ENCODE measurements at places on chromosomes 4 and X.

DNA sequence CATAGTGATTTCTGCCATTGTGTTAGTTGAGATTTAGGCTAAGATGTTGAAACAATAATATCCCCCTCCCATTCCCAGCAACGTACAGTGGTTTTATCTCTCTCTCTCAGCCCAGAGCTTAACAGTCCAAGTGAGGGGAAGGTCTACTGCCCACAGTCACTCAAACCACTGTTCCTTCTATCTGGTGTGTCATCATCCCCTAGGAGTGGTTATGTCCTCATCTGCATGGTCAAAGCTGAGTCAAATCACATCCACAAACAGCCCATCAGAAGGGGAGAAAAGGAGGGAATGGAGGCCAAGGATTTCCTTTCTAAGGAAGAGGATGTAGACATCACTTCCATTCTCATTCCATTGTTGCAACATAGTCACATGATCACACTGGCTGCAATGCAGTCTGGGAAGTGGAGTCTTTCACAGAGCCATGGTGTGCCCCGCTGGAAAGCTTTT is 42.8 kb upstream of the CHRNA9 start:
- peak; percentile 58 for DNase-seq

- DNase-seq: no peak
Observed at GRCh38 chr4:25914670-25915352, 791 bp downstream of the SMIM20 start.

- no peak for DNase-seq
Observed at GRCh38 chr4:67550451-67550850, 5.1 kb upstream of the CENPC start.

DNA sequence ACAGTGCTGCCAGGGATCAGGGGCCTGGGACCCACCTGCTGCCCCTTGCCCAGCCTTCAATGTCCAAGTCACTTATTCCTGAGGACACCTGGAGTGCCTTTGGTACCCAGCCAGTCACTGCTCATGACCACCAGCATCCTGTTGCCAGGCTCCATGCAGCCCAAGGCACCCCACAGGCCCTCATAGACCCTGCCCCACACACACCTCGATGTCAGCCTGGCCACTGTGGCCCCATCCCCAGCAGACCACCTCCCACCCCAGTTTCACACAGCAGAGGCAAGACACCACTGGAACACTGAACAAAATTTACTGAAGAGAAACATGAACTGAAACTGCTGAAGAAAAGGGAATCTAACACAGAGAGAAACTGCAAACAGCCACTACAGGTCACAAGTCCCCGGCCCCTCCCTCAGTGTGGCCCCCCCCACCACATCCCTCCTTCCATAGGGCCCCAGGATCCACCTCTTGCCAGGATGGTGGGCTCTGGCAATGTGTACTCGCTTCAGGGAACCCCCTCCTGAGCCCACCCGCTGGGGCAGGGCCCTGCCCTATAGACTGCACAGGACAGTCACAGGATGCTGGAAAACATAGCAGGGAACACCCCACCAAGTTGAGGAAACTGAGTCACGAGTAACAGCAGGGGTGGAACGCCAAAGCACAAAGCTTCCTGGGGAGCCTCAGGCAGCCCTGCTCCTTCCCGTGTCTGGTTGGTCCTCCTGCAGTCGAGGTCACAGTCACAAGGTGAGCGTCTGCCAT is 5.2 kb downstream of the PNMA5 start:
- DNase-seq: no peak

DNA sequence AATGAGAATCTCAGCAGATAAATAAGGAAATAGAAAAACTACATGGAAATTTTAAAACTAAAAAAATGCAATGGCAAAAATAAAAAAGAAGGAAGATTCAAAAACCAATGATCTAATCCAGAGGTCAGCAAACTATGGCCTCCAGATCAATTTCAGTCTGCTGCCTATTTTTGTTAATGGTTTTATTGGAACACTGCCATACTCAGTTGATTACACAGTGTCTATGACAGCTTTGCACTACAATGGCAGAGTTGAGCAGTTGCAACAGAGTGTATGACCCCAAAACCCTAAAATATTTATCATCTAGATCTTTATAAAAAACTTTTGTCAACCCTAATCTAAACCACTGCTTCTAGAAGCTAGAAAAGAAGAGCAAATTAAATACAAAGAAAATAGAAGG is 170.3 kb downstream of the RAB28 start:
- DNase-seq: no peak

GRCh38 chrX:18883961-18884765 is 99.8 kb downstream of the PHKA2 start:
- no peak for DNase-seq

GRCh38 chr4:137610960-137611359 is 78.7 kb upstream of the PCDH18 start:
- DNase-seq: peak; percentile 44

- no peak for DNase-seq
Observed at GRCh38 chr4:143036443-143036842, 148.3 kb upstream of the USP38 start.

DNA sequence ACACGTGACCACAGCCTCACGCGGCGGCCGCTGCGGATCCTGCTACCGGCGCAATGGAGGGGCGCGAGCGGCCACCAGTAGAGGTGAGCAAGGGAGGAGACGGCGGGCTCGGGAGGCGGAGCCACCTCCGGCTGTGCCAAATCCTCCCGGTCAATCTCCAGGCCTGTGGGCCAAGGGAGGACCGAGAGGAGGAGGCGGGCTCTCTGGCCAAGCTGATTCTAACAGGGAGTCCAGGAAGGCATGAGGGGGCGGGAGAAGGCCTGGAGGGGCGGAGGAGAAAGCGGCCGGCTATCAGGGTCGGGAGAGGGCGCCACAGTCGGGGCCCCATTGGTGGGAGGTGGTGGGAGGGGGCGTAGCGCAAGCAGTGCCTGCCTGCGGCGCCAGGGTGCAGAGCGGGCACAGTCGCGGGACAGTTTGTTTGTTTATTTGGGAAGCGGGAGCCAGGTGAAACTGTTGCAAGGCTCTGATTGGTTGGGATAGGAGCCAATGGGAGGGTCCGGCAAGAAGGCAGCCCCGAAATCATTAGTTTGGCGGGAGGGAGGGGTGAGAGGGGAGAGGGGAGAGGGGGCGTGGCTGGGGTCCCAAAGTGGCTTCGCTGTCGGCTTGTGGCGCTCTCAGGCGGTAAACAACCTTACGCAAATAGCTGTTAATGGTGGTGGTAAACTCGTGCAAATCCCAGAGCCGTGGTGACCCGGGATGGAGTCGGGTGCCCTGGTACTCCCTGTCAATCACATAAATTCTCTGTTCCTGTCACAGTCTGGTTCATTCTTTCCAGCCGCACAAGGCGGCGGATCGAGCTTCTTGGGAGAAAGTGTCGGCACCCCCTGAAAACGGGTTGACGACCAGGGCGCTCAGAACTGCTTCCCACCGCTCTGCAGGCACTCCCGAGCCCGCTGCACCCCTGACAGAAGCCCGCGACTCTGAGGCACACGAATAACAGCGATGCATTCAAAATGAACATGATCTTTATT is at the start of gene IRS4:
Gene IRS4 (minus strand): TSS at position 55 of the 971 bp plus-strand sequence.
- no peak for DNase-seq

DNA sequence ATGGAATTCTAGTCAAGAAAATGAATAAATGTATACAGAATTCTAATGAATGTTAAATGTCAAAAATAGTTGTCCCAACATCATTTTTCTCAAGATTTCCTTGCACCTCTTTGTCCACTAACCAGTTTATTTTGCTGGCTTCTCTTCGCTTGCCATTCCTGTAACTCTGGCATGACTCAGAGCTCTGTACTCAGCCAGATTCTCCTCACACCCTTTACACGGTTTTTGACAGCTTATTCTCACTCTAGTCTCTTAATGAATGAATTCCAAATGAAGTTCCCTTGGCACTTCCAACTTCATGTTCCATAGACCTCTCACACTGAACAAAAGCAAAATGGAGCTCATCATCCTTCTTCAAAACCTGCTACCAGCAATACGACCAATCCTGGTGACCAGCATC is 419.3 kb upstream of the SLIT2 start:
- DNase-seq: no peak

- DNase-seq: no peak
Observed at GRCh38 chr4:160562661-160563060, 1459.8 kb downstream of the RAPGEF2 start.

DNA sequence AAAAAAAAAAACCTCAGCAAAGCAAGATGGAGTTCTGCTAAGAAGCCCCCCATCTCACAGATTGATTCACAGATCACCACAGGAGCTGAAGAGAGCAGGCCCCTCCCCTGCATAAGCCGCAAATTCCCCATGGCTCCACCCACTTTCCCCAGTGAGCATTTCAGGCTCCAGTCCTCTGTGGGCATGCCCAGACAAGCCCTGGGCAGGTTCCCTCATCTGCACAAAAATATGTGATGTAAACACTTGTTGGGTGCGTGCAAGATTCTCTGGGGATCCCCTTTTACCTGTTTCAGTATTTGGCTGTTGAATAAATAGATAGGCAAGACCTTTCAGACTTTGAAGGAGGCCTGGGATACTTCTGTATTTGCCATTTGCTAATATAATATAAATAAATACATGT is 514.3 kb downstream of the PCDH7 start:
- no peak for DNase-seq

DNA sequence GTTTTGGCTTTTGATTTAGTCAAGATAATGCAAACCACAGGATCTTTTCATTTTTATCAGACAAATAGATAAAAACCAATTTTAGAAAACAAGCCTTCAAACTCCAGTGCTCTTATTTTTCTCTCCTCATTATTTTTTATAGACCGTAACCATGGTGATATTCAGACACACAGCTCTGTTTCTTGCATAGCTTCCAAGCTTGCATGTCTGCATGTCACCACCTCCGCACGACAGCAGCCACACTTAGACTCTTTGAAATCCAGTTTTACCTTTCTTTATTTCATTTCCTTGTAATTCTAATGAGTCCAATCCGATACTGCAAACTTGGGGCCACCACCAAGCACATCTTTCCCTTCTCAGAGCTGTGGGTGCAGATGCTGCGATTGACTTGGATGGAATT is 94.3 kb upstream of the GPM6A start:
- no peak for DNase-seq

DNA sequence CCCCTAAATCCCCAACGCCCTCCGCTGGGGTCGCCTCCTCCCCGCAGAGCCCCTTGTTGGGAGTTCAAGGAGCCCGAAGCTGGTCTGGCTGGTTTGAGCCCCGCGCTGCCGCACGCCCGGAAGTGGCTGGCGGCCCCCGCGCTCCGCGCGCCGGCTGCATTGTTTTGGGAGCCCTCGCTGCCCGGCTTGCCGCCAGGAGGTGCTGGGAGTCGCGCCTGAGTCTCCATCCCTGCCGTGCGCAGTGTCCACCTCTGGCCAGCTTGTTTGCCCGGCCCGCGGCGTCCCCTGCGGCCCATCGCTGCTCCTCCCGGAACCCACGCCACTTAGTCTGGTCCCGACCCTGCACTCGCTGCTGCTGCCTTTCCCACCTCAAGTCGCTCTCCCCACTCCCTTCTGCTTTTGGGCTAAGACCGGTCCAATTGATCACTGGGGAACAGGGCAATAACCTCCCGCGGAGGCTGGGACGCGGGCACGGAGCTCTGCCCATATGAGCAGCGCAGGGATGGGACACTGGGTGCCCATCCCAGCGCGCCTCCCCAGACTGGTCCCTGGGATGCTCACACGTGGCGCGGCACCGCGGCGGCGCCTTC is 2.2 kb upstream of the SFRP2 start:
- DNase-seq: peak; percentile 39

GRCh38 chrX:31962256-31962655 is 890.4 kb upstream of the FTHL17 start:
- DNase-seq: no peak

DNA sequence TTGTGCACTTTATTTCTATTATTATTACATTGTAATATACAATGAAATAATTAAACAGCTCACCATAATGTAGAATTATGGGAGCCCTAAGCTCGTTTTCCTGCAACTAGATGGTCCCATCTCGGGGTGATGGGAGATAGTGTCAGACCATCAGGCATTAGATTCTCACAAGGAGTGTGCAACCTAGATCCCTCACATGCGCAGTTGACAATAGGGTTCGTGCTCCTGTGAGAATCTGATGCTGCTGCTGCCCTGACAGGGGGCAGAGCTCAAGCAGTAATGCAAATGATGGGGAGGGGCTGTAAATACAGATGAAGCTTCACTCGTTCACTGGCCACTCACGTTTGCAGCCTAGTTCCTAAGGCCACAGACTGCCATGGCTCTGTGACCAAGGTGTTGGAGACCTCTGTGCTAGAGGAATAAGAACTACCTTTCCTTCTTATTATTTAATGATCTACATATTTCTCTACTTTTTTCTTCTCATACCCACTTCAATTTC is 492.9 kb upstream of the INTU start:
- DNase-seq: no peak

GRCh38 chr4:126071346-126072333 is 756.9 kb downstream of the FAT4 start:
- DNase-seq: peak; percentile 74

- peak; percentile 71 for DNase-seq
Observed at GRCh38 chr4:149120331-149121022, 678.3 kb upstream of the NR3C2 start.

DNA sequence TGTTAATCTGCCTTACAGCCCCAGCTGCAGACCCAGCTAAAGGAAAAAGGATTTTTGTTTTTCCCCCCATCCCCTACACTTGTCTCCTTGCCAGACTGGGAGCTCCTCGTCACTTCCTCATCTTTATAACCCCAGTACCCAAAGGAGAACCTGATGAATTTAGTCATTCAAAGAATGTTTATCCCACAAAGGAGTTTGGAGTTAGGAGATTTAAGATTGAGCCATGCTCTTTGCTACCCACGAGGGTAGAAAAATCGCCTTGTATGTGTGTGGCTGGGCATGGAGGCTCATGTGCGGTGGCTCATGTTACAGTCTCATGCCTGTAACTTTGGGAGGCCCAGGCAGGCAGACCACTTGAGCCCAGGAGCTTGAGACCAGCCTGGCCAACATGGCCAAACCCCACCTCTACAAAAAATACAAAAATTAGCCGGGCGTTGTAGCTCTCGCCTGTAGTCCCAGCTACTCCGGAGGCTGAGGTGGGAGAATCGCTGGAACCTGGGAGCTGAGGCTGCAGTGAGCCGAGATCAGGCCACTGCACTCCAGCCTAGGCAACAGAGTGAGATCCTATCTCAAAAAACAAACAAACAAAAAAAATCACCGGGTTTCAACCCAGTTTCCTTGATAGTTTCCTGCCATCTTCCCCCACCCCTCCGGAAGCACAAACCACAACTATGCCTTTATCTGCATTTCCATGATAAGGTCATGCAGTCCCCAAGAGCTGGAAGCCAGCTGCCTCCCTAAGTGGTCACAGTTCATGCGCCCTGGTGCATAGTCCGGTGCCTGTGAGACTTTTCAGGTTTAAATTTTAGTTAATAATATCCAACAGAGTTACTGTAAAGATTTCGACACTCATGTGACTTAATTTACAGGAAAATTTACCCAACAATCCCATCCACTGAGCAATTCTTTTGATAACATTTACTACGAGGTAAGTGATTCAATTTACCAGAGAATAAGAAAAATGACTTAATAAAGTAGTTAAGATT is 1.5 kb downstream of the CFAP97 start:
- peak; percentile 54 for DNase-seq

GRCh38 chr4:46444318-46445000 is 54.5 kb upstream of the GABRA2 start:
- peak; percentile 1 for DNase-seq

DNA sequence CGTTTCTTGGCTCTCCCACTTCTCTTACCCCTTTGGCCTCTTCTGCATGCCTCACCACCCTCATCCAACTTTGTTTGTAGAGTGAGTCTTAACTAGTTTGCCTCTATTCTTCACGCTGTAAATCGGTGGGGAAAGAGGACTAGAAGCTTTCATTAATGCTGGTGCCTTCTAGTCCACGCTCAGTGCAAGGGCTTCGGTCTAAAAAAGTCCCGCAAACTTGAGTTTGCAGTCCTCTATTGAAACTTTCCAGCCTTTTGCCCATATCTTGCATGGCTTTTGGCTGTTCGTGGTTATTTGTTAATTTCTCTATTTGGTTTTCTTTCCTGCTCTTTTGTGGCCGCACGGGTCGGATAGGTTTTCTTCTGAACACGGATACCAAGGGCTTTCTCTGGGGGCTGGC is 868 bp downstream of the DACH2 start:
- DNase-seq: no peak
